ENCODE measurements at places on chromosomes 5 and 9.
A peak's percentile ranks its signal among the peaks of the same experiment; 100 is the strongest.

DNA sequence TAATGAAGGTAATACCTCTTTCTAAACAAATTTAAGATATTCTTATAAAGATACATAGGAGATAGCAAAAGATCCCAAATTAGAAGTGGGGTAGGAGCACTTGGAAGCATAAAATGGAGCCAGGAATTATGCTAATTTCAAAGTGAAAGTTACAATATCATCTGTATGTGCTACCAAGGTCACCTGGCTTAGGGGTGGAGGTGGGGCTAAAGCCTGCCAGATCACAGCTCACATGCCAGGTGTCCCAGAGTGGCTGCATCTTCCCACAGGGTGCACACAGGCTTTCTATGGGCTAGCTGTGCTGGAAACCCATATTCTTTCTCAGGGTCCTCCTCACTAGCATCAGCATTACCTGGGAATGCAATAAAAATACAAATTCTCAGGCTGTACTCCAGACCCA is 118.2 kb upstream of the TXNDC8 start:
- DNase-seq, result no peak

DNA sequence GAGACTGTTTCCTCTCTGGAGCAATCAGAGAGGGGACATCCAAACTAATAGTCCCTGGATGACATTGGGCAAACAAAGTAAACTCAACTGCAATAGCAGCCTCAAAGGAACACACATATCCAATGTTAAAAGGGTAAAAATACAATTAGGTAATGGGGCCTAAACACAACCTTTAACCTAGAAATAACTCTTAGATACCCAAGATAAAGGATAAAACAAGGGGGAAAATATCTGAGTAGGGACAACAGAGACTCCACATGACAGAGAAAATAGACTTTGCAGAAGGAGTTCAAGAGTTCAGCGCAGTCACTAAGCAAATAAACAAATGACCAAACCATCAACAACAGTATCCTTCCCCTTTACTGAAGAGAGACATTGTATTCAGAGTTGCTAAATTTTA is 149.3 kb downstream of the FBXO4 start:
- DNase-seq, result no peak

- peak; percentile 88 for DNase-seq
Measured at GRCh38 chr5:138033907-138034306, 1.0 kb upstream of the FAM13B start.

GRCh38 chr5:85170183-85170582 is 785.5 kb upstream of the EDIL3 start:
- DNase-seq, result no peak

GRCh38 chr5:62326302-62326701 is 20.3 kb downstream of the KIF2A start:
- no peak for DNase-seq

- DNase-seq, result no peak
Measured at GRCh38 chr5:11146171-11146570, 385.1 kb upstream of the DAP start.

DNA sequence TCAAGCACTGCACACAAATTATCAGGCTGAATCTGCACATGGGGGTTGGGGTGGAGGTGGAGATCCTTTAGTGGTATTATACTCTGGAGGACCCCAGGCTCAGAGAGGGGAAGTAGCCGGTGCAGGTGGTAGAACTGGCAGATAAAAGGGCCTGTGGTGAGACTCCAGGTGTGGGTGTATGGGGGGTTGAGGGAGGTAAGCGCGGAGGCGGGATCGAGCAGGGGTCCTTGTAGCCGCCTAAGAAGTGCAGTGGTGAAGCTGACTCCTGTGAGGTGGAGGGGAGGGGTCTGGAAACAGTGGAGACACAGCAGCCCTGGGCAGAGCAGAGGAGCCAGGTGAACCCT is 841 bp downstream of the ACSL6 start:
- no peak for DNase-seq

DNA sequence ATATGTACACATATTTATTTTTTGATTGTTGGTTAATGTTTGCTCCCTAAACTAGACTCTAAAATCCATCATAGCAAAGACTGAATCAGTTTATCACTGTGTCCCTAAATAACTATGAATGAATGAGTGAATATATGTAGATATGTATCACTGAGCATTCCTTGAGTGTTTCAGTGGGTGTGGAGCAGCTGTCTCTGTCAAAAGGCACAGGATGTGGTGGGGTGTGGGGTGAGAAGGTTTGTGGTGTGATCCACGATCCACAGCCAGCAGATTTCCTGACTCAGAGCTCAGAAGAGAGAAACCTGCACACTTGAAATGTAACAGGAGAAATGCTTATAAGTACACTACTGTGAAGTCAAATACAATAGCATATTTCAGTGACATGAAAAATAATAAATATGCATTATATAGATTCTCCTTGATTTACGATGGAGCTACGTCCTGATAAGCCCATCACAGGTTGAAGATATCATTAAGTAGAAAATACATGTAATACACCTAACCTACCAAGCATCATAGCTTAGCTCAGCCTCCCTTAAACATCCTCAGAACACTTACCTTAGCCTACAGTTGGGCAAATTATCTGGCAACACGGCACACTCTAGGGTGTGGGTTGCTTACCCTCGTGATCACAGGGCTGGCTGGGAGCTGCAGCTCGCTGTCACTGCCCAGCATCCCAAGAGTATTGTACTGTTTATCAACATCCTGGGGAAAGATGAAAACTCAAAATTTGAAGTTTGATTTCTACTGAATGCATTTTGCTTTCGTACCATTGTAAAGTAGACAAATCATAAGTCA is 287.0 kb downstream of the GAS1 start:
- DNase-seq, result peak; percentile 90

GRCh38 chr5:140207250-140207964 is 32.4 kb downstream of the CYSTM1 start:
- DNase-seq, result no peak

- DNase-seq, result no peak
Measured at GRCh38 chr5:122757285-122757684, 17.6 kb upstream of the SNX2 start.

GRCh38 chr5:116495786-116496357 is 78.8 kb downstream of the SEMA6A start:
- DNase-seq, result no peak
